ENCODE measurements at places on chromosomes 1 and 21.

- DNase-seq, result no peak
Measured at GRCh38 chr1:201505503-201505890, 1.4 kb downstream of the CSRP1 start.

GRCh38 chr21:31418377-31419001, 74.4 kb upstream of the TIAM1 start:
- DNase-seq, result no peak

- DNase-seq, result no peak
Measured at GRCh38 chr1:152108882-152109222, 6.4 kb downstream of the TCHH start.

DNA sequence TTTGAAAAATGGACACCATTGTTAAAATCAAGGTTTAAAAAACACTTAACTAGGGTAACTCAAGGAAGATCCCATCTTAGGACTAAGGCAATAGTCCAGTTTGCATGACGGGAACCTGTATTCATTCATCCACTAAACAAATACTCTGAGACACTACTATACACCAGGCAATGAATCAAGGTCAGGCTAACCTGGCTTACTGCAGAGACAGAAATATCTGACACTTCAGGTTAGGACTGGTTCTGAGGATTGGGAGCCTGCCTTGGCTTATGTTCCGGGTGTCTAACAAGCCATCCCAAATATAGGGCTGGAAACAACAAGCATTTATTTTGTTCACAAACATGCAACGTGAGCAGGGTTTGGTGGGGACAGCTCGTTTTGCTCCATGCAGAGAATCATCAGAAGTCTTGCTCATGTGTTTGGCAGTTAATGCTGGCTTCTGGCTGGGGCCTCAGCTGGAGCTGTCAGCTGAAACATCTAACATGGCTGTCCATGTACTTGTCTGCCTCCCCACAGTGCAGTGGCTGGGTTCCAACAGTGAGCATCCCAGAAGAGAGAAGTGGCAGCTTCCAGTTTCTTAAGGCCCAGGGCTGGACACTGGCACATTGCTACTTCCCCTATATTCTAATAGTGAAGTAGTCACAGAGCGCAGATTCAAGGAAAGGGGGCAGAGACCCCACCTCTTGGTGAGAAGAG, 37.0 kb upstream of the CAMK1G start:
- DNase-seq, result no peak

GRCh38 chr1:209988706-209989105, 50.7 kb downstream of the SYT14 start:
- DNase-seq, result no peak

DNA sequence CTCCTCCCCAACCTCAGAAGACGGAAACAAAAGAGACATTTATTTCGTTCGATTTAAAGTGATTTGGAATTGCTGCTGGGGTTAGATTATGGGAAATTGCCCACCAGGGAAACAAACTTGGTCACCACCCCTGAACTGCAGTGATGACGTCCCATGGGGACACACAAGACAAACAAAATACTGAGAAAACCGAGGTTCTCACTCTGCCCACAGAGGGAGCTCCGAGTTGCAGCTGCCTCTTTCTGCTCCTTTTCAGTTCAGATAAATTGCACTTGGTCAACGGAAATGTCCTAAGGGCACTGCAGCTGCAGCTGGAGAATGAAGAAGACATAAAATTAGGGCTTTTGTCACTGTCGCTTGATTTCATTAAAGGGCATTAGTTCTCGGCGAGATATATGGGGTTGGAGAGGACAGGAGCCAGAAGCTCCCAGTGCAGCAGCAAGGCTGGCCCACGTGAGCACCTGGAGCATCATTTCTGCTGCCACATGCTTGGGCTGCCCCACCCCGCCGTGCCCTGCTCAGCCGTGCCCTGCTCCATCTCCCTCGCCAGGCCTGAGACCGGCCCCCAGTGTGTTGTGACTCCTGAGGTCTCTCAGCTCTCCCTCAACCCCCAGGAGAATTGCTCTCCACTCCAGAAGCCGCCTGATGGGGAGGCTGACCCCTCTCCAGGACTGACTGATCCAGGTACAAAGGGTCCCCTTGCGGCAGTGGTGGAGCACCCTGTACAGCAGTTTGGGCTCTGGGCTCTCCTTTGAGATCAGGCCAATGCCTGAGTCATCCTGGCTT, 231.7 kb upstream of the AJAP1 start:
- DNase-seq, result no peak

DNA sequence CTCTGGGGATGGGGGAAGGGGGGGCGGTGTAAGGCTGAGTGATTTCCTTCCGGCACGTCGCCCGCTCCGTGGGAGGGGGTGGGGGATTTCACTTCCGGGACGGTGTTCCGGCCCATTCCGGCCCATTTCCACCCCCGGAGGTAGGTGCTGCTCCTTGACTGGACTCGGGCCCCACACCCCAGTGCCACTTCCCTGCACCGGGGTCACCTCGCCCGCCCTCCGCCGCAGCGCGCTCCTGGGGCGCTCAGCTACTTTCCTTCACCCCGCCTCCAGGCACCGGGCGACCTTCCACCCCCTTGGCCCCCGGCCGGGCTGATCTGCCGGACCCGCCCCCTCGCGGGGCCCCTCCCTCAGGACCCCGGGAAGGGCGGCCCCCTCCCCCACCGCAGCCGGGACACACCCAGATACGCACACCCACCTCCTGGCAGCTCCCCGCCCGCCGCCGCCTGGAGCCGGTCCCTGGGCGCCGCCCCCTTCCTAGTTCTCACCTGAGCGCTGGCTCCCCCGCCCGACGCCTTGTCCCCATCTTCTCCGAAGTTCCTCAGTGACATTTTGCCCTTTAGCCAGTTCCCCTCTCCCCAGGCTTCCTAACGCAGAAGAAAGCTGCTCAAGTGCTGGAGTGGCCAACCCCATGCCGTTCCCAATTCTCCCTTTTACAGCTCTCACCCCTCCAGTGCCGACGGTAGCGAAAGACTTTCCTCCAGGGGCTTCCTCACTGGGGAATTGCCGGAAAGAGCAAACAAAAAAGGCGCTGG, at the start of gene ZBTB37:
TSS of gene ZBTB37 (plus strand) at position 115 of the 755 bp plus-strand sequence. CDS start 1,846 bp downstream, outside the sequence.
- DNase-seq, result peak; percentile 93

DNA sequence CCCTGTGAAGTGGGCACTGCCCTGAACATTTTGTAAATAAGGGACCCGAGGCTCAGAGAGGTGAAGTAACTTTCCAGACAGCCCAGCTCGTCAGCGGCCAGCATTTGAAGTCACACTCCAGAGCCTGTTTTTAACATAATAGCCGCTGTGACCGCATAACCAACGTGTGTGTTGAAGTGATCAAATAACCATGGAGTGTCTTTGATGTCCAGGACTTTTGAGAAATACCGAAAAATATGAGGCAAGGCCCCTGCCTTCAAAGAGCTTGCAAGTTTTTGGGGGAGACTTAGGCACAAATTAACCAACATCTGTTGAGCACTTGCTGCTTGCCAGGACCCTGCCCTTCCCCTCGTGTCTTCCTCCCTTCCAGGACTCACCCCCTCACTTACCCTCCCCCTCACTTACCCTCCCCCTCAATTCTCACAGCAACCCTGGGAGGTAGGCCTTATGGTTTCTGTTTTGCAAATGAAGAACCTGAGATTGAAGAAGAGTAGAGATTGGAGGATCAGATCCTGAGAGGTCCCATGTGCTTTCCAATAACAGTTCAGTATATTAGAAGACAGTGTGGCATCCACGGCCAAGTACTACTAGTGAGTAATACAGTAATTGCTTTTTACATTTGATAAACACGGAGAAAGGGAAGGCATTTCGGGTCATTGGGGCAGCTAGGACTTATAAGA, 1.3 kb upstream of the SLC16A1 start:
- DNase-seq, result peak; percentile 19

- DNase-seq, result no peak
Measured at GRCh38 chr1:81314513-81315233, 486.1 kb upstream of the ADGRL2 start.

DNA sequence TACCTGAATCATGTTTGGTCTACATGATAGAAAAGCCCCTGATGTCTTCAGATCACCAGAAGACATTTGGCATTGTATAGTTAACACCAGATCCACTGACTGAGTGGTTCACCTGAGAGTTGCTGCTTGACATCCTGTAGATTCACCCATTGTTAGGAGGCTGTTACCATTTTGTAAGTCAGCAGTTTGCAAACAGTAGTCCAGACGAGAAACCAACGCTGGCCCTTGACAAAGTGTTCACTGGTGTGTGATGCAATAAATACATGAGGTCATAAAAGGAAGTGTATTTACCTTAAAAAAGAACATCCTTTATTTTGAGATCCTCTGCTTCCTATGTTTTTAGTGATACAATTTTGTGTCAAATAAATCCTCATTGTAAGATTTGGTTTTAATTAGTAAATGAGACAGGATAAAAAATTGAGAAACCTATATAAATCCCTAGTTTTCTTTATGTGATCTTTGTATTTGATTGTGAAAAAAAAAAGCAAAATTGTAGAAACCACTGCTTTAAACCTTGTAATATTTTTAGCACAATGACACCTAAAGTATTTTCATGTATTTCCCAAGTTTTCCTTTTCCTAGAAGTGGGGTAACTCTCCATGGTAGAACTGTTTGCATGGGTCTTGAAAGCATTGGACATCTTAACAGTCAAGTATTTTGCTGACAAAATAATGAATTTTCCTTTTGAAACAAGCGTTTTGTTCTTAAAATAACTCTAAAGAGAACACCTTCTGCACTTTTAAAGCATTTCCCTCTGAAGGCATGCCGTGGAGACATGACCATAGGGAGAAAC, 204.3 kb downstream of the FGGY start:
- no peak for DNase-seq

DNA sequence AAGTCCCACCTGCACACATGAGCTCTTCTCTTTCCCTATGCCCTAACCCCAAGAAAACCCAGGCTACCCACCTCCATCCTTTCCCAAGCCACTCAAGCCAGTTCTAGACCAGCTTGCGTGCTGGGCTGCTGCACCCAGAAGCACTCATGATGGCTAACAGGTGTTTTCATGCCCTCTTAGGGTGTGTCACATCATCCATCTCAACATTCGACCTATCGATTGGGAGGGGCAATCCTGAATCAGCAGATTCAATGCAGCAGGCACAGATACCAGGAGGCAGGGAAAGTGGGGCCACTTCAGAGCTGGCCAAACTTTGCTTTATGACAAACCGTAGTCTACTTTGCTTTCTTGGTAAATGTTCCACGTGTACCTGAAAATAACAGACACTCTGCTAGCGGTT, 6.6 kb upstream of the PRMT2 start:
- DNase-seq, result no peak

DNA sequence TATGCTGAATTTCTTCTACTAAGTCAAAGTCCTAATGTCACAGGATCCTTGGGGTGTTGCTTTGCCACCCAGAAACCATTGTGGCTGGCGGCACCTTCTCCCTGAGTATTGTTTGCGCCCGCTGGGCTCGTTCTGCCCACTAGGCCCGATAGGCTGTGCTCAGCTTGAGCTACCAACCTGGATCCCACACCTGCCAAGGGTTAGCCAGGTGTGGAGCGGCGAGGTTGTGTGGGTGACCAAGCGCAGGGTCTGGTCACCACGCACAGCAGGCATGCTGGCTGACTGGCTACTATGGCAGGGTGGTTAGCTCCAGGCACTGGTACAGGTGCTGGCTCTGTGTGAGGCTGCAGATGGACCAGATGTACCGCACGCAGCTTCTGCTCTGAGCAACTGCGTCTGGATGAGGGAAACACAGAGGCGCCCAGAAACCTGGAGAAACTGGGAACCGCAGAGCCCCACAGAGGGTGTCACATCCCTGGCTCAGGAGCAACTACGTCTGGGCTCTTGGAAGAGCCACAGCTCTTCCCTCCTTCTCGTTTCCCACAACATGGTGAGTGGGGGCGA, 50.3 kb upstream of the SCYL3 start:
- no peak for DNase-seq

DNA sequence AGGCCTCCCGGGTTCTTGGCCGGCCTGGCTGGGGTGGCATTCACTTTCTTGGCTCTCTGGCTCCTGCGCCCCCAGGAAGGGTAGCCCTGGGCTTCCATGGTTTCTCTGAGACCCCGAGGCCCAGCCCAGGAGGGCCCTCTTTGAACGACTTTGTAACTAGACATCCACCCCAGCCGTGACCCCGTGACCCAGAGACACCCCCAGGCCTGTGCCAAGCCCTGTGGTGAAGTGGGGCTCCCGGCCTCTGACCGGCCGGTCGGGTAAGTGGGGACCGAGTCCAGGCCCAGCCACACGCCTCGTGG, 64.0 kb downstream of the COL18A1 start:
- no peak for DNase-seq

- no peak for DNase-seq
Measured at GRCh38 chr1:151581921-151582320, 29.9 kb upstream of the SNX27 start.

GRCh38 chr1:77557053-77557452, 125.4 kb downstream of the ZZZ3 start:
- DNase-seq, result no peak

GRCh38 chr1:246709835-246710234, 14.4 kb upstream of the SCCPDH start:
- DNase-seq, result no peak

GRCh38 chr1:59686170-59686569, 128.6 kb upstream of the HOOK1 start:
- no peak for DNase-seq

DNA sequence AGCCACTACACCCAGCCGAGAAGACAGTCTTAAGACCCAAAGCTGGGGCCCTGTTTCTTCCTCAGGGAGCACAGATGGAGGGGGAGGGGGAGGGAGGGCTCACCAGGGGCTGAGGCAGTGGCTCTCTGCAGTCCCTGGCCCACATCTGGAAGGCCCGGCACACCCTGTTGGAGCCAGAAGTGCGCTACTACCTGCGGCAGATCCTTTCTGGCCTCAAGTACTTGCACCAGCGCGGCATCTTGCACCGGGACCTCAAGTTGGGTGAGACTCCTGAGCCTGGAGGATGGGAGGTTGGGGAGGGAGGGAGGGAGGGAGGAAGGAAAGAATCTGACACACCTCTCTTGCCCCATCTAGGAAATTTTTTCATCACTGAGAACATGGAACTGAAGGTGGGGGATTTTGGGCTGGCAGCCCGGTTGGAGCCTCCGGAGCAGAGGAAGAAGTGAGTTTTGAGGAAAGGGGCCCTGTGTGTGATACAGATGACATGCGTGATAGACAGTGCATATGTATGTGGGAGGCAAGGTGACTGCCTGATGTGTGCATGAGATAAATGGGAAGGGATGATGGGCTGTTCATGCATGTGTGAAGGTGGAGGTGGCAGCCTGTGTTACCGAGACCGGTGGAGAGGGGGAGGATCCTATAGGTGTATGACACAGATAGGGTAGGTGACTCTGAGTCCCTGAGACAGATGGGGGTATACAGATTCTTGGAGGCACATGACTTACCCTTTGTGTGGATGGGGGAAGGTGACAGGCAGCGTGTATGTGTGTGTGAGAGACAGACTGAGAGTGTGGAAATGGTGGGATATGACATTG, 1.5 kb downstream of the PLK3 start:
- DNase-seq, result peak; percentile 58

DNA sequence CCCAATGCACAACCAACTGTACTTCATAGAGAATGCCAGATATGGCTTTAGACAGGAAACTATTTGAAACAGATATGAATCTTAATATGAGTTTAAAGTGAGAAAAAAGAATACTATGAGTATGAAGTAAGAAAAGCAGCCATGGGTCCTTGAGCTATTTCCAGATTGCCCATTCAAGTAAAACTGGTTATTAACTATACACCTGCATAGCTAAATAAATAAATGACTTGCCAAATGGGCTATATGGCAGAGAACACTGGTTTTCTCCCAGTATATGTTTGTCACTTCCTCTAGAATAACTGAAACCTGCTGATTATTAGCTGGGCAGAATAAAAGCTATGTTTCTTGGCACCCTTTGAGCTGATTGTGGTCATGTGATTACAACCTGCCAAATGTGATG, 17.0 kb upstream of the CD1C start:
- no peak for DNase-seq

- no peak for DNase-seq
Measured at GRCh38 chr1:114314098-114314497, 160.4 kb upstream of the SYT6 start.

- no peak for DNase-seq
Measured at GRCh38 chr1:115135681-115136080, 46.4 kb upstream of the TSPAN2 start.

Data from stimulated activated CD4-positive, alpha-beta T cell treated with anti-CD3 and anti-CD28 coated beads, Interleukin-4, amount 100 ng/mL, for 1 hour (primary cell).